ENCODE measurements at places on chromosomes 4 and X. TPM values are rescaled to one million over a fixed set of nuclear protein-coding genes. Genes with fewer than 3 reads are reported as not detected.
A peak's percentile ranks its signal among the peaks of the same experiment; 100 is the strongest.

DNA sequence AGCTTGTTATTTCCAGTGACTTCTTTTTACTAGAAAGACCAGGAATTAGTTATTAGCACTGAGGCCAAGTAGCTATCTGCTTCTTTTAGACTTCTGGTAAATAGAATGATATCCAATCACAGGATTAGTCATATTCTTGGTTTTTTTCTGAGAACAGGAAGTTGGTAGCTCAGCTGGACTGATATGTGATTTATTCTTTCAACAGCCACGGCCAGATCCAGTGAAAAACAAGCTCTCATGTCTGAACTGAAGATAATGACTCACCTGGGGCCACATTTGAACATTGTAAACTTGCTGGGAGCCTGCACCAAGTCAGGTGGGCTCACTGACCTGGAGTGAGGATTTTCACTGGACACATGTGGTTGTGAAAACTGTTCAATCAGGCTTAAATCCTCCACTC is 48.6 kb downstream of the PDGFRA start:
- peak; percentile 65 for DNase-seq

DNA sequence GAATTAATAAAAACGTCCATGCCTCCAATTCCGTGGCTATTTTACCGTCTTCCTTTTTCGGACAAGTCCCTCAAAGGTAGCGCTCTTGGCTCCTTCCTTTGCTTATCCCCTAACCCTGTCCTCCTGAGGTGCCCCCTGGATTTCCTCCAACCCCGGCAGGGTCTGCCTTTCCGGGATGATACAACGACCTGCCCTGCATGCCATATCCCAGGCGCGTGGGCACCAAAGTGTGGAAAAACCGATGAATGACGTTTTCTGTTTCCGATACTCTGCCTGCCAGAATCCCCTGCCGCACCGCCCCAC is 706 bp upstream of the CSTF2 start:
- DNase-seq, result no peak

The MAGEA4 gene
- total RNA-seq, result not detected

The KLF8 gene
- total RNA-seq, result 14.0 TPM

GRCh38 chr4:80263541-80264351 is 2.7 kb upstream of the FGF5 start:
- no peak for DNase-seq

DNA sequence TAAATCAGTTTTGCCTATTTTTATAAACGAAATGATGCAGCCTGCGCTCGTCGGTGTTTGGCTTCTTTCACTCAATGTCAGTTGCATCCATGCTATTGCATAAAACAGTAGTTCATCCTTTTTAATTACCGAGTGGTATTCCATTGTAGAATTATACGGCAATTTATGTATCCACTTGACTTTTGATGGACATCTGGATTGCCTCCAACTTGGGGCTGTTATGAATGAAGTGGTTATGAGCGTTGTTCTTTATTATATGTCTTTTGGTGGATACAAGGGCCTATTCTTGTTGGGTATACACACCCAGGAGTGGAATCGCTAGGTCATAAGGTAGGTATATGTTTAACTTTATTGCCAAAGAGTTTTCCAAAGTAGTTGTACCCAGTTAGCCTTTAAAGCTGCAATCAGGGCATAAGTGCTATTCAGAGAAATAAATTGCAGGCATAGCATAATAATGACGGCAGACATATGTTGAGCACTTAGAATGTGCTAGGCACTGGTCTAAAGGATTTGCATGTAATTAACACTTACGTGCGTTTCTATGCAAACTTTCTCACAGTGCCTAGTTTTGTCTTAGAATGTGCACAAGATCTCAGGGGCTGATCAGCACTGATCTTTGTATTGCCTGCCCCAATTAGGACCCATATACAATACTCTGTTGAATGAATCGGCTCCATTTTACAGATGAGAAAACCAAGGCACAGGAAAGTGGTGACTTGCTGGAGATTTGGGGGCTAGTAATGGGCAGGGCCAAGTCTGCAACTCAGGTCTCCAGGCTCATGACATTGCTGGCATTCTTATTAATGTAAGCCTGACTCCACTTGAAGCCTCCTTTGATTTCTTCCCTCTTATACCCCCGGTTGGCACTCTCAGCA is 407.0 kb downstream of the BCOR start:
- no peak for DNase-seq

GRCh38 chr4:147407261-147408045 is 73.4 kb upstream of the EDNRA start:
- no peak for DNase-seq

GRCh38 chr4:118082182-118082581 is 47.9 kb downstream of the NDST3 start:
- DNase-seq, result no peak

The ADAM29 gene
- not detected for total RNA-seq

The STK32B gene
- not detected for total RNA-seq

- no peak for DNase-seq
These were observed 24.0 kb upstream of the RPL34 start for GRCh38 chr4:108596344-108596743.

- peak; percentile 65 for DNase-seq
These were observed 47.7 kb downstream of the PRPS1 start for GRCh38 chrX:107675823-107676555.

Data from MCF 10A (cell line).